Astrocyte of the hippocampus (primary cell): ENCODE measurements at places on chromosomes 6 and 20.
A peak's percentile ranks its signal among the peaks of the same experiment; 100 is the strongest.

GRCh38 chr20:59782986-59783640, 150.3 kb downstream of the SYCP2 start:
- peak; percentile 62 for DNase-seq

- no peak for DNase-seq
These were observed 9.9 kb downstream of the NR2E1 start for GRCh38 chr6:108175592-108176279.

DNA sequence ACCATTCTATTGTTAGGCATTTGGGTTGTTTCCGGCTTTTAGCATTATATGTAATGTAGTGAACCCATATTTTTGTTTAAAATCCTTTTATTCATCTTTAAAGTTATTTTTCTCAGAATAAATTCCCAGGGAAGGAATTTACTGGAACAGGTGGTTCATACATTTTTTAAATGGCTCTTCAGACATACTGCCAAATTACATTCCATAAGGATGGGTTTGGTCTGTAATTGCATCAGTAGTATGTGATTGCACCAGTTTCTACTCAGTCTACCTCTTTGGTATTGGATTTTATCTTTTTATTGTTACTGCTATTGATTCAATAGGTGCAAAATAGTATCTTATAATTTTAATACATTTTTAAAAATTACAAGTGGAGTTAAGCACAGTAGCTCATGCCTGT, 27.2 kb downstream of the BRPF3 start:
- no peak for DNase-seq

DNA sequence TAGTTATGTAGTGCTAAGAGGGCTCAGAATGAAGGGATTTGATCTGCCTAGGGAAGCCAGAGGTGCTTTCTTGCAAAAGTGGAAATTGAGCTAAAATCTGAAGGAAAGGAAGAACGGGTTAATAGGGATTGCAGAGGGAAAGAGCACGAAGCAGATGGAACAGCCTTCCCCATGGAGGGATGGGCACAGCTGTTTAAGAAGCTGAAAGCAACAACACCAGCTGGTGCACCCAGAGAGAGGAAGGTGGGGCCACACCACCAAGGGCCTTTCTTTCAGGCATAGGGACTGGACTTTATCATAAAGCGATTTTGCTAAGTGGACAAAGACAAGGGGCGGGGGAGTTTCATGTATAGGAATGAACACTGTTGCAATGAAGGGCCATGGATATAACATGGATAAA, 65.8 kb upstream of the SNRPB2 start:
- DNase-seq, result no peak

- peak; percentile 49 for DNase-seq
These were observed 149.4 kb upstream of the MLIP start for GRCh38 chr6:53961679-53962370.

DNA sequence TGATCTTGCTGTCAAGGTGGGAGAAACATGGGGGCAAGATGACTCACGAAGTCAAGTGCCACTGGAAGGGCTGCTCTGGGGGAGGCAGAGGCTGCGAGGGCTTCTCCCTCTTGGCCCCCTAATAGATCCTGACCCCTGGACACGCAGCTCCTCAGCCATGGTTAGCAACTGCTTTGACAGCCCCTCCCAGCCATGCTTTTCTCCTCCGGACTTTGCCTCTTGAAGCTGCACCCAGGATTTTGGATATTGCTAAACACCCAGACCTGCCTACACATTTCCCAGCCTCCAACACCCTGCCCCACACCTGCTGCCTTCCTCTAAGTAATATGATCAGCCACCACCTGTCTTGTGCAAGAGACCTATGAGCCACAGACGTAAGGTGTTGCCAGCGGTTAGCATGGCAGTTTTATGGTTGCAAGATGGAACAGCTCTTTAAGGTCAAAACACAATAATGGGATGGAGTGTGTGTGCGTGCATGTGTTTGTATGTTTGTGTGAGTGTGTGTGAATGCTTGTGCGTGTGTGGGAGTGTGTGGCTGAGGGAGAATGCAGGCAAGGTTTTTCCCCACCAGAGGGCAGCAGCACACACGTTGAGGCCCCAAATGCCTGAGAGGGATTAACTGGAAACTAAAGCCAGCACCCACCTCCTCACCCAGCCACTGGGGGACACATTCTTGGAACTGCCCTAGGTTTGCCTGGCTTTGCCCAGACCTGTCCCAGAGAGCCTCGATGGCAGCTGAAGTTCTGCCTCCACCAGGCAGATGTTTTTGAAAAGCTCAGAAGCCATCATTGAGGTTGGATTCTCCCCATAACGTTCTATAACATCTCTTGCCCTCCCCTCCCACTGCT, 2.5 kb downstream of the IP6K3 start:
- peak; percentile 89 for DNase-seq

GRCh38 chr6:152863618-152864326, 113.2 kb downstream of the VIP start:
- DNase-seq, result peak; percentile 81

GRCh38 chr20:38227420-38228360, 32.8 kb downstream of the KIAA1755 start:
- no peak for DNase-seq

GRCh38 chr20:36400909-36401735, 95.0 kb downstream of the DLGAP4 start:
- DNase-seq, result no peak

DNA sequence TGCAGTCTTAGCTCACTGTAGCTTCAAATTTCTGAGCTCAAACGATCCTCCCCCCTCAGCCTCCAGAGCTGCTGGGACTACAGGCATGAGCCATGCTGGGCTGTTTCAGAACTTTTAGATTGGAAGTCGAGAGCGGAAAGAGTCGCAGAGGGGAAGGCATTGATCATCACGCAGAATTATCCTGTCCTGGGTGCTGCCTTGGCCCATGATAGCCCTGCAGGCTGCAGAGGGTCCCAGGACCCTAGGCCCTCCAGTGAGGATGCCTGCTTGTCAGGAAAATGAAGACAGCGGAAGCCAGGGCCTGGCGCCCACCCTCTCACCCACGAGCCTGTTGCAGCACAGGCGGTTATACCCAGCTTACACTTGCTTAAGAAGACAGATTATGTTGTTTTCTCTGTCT, 9.1 kb downstream of the TMEM181 start:
- DNase-seq, result no peak
